ENCODE measurements at places on chromosomes 2 and 18.

GRCh38 chr2:202378662-202379358 lies 2.7 kb downstream of the BMPR2 start:
- no peak for DNase-seq

- DNase-seq: no peak
Observed at GRCh38 chr2:26706616-26707473, 14.3 kb downstream of the KCNK3 start.

- no peak for DNase-seq
Observed at GRCh38 chr2:71477231-71477691, 23.9 kb downstream of the DYSF start.

DNA sequence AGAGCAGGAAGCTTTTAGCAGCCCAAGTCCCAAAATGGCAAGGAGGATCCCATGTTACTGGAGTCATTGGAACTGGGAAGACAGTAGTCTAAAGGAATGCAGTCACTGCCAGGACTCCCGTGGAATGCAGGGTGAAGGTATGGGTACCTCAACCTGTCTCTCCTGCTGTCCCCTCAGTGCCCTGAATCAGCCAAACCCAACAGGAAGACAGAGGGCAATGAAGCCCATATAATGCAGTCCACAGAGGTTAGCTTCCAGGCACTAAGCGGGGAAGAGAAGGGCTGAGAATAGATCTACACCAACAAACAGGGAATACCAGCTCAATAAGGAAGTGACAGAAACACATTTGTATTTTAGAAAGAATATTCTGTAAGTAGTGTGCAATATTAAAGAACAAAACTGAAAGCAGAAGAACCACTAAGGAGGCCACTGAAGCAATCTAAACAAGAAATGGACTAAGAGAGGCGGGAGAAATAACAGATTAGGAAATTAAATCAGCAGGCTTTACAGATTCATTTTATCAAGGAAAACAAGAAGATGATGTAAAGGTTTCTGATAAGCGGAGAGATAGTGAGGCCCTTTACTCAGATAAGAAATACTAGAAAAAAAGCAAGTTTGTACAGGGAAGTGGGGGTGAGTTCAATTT lies 8.3 kb downstream of the NEMP2 start:
- no peak for DNase-seq

GRCh38 chr2:127811397-127812321 lies 688 bp upstream of the WDR33 start:
- no peak for DNase-seq

GRCh38 chr2:181458871-181459270 lies 1.7 kb downstream of the ITGA4 start:
- DNase-seq: no peak

GRCh38 chr18:80213182-80213581 lies 34.1 kb downstream of the PARD6G start:
- DNase-seq: no peak

DNA sequence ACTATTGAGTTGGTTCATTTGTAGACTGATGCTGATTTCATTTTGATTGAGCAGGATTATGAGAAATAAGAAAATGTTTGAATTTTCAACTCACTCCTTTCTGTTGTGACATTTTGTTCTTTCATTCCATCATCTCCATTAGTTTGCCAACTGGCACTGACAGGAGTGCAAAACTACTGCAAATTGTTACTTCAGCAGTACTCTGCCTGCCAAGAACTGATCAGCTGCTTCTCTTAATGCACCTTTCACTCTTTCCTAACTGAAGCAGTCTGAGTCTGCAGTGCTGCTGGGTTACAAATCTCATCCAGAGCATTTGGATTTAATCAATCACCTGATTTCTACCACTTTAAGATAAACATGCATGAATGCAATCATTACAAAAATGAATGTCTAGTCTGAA lies 70.9 kb downstream of the TMEFF2 start:
- DNase-seq: no peak

GRCh38 chr18:68728081-68728700 lies 13.3 kb upstream of the TMX3 start:
- DNase-seq: no peak

DNA sequence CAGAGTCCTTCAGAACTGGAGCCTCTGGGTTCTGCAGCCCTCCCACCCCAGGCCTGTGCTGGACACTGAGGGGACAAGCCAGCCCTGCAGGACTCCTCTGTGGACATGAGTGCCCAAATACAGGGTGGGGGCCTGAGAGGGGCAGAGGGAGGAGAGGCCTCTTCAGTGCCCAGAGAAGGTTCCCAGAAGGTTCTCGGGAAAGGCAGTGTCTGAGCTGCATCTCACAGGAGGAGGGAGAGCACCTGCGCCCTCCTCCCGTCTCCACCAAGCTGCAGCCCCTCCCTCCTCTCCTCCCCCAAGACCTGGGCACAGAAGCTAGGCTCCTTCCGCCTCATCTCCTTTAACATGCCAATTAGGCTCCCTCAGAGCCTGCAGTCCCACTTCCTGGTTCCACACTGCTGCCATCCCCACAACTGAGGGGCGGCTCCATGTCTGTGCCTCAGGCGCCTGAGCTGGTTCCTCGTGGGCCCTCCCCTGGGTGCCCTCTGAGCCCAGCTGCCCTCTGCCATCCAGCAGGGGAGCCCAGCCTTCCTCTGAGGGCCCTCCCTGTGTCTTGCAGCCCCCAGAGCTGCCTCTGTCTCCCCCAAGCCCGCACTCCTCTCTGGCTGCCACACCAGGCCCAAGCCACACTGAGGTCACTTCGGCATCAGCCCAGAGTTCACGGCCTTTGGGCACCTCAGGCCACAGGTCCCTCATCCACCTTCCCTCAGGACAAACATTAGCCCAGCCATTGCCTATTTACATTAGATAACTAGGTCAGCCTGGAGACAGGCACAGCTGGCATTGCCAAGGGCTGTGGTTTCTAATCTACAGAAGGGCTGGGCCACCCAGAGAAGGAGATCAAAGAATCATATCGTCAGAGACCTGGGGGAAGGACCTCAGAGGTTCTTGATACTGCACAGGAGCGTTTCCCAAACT lies 28.9 kb downstream of the KCNK3 start:
- no peak for DNase-seq

DNA sequence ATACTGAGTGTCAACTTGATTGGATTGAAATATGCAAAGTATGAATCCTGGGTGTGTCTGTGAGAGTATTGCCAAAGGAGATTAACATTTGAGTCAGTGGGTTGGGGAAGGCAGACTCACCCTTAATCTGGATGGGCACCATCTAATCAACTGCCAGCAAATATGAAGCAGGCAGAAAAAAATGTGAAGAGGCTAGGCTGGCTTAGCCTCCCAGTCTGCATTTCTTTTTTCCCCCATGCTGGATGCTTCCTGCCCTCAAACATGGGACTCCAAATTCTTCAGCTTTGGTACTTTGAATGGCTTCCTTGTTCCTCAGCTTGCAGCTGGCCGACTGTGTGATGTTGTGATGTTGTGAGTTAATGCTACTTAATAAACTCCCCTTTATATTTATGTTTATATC lies 577.4 kb downstream of the CPS1 start:
- DNase-seq: no peak

- no peak for DNase-seq
Observed at GRCh38 chr2:72770879-72771461, 54.9 kb downstream of the EXOC6B start.

GRCh38 chr2:20465716-20466394 lies 19.0 kb downstream of the RHOB start:
- DNase-seq: no peak

DNA sequence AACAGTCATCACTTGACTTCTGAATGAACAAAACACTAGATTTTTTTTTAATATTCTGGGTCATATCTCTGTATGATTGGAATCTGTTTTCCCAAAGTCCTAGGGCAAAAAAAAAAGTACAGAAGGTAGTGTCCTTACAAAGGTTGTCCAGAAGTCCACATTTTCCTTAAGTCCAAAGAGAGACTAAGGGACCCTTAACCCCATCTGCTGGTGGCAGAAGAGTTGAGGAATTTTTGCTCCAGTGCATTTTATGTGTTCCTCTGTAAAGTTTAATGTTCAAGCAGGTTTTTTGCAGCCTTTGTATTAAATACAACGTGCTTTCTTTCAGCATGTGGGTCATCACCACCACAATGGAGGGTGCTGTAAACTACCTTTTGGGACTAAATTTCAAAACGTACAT lies 215.9 kb downstream of the SP3 start:
- no peak for DNase-seq

GRCh38 chr2:133461484-133461883 lies 106.8 kb downstream of the NCKAP5 start:
- DNase-seq: no peak

DNA sequence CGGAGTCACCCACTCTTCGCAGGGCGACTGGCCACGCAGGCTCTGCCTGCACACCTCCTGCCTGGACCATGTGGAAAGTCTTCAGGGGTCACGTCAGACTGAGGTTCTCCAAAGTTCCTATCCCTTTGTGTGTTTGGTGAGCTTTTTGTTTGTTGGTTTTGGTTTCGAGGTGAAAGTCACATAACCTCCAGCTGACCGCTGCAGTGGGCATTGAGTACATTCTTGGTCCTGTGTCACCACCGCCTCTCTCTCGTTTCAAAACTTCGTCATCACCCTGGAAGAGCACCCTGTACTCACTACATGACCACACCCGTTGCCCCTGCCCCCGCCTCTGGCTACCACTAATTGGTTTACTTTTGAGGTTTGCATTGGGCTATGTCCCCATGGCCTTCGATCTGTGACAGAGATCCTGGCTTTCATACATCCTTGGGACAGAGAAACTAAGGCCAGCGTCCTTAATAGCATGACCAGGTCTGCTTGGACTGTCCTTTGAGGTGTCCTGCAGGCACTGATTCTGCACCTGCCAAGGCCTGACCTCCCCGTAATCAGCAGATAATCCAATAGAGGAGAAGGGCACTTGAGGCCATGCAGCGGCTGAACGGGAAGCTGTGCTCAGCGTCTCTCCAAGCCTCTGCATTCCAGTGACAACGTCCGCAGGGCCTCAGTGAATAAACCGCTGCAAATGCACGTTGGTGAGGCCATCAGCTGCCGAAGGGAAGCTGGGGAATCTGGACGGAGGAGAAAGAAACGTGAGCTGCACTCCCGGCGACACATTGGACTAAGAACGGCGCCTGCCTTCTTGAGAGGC lies 46.8 kb downstream of the SH3BP4 start:
- no peak for DNase-seq

GRCh38 chr2:170813611-170814532 lies 2.8 kb upstream of the GAD1 start:
- no peak for DNase-seq

DNA sequence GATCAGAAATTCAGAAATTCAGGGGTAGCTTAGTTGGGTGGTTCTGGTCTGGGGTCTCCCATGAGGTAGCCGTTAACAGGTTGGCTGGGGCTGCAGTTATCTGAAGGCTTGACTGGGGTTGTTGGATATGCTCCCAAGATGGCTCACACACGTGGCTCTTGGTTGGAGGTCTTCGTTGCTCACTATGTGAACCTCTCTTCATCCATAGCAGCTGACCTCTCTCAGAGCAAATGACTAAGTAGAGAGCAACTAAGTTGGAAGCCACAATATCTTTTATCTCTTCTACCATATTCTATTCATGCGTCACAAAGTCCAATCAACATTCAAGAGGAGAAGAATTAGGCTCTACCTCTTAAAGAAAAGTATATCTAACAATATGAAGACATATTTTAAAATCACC lies 38.7 kb upstream of the SERTAD2 start:
- DNase-seq: no peak

GRCh38 chr2:172072706-172073105 lies 12.6 kb upstream of the DLX1 start:
- no peak for DNase-seq

- peak; percentile 82 for DNase-seq
Observed at GRCh38 chr2:111624411-111625156, 259.4 kb downstream of the ANAPC1 start.

DNA sequence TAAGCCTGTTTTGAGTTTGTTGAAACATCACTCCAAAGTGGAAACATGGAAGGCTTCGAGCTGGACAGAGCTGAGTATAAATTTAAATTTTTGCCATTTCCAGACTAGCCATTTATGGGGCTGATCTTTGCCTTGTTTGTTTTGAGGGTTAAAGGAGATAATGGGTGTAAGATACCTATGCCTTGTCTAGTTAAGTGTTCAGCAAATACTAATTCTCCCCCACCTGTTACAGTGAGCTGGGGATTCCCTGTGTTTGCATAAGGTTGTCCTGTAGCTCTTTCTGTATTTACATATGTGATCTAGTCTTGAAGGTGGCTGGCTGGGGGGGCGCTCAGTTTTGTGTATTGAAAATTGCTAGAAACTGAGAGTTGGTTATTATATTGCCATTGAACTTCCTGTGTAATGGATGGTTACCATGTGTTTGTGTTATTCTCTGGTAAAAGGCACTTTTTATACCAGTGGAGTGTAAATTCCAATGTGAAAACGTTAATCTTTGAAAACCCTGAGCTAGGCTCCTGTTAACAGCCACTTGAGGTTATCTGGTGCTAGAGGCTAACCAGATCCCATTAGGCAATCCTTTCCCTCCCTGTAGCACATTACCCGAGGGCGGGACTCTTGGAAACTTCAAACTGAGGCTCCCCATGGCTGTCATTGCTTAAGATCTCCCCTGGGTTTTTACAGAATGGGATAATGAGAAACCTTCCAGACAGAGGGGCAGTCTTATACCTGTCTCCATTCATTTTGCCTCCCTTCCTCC lies 26.7 kb downstream of the TANC1 start:
- no peak for DNase-seq

DNA sequence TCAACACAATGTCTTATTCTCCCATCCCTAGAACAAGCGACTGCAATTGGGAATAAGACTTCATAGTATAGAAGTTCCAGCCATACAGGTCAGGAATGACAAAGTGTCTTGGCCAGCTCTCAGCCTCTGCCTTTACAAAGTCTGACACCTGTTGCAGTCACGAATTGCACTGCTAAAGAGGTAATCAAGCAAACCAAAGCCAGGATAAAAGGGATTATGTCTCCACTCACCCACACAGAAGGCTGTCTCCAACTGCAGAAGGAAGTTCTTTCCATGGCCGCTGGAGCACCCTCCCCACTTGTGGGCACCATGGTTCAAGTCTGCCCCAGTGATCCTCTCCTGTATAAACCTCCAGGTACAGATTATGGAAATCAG lies 114.8 kb upstream of the PKDCC start:
- DNase-seq: no peak

DNA sequence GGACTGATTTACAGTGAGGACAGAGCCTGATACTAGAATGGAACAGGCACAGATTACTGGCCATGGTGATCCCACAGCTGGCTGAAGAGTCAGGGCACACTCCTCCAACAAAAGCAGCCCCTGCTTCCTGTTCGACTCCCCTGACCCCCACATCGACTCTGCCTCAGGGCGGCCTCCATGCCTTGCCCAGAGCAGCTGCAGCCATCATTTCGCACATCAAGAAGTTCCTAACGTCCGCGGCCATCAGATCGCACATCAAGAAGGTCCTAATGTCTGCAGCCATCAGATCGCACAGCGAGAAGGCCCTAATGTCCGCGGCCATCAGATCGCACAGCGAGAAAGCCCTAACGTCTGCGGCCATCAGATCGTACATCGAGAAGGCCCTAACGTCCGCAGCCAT lies 192.8 kb upstream of the PXDN start:
- DNase-seq: no peak

GRCh38 chr2:222797261-222797660 lies 63.6 kb upstream of the ACSL3 start:
- no peak for DNase-seq

DNA sequence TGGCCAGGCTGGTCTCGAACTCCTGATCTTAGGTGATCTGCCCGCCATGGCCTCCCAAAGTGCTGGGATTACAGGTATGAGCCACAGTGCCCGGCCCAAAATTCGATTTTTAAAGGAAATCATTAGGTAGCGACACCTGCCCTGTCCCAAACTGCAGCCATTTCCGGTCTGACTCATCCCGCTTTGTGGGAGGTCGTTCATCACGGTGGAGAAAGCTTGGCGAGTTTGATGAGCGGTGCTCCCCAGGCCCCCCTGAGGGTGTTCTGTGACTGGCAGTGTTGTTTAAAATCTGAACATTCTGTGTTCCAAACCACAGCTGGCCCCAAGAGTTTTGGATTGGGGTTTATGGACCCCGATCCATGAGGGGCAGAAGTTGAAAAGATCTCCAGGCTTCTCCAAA lies 53.0 kb upstream of the GLI2 start:
- DNase-seq: no peak
